ENCODE measurements at places on chromosomes 11 and 22.

DNA sequence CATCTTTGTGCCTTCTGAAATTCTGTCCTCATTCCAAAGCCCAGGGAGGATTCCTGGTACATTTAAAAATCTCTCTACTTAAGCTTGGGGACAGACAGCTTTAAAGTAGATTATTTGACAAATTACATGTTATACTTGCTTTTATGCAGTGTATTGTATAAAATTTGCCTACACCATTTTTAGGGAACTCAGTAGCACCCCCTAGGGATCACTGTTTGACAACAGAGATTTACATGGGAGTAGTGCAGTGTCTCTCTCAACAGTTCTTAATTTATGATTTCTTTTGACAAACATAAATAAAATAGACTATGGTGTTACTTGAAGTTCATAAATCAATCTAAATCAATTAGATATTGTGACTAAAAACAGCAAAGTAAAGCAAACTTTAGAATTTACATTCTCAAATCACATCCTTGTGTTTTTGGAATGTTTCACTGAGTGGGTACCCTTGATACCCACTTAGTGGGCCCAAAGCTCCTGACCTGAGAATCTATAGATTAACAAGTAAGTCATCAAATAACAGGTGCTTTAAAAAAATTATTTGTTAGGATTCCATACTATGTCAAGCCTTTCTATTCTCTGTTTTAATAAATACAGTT, 428.8 kb downstream of the DYNC2H1 start:
- peak; percentile 42 for DNase-seq

GRCh38 chr22:28835630-28836189, 35.3 kb upstream of the XBP1 start:
- DNase-seq: no peak

DNA sequence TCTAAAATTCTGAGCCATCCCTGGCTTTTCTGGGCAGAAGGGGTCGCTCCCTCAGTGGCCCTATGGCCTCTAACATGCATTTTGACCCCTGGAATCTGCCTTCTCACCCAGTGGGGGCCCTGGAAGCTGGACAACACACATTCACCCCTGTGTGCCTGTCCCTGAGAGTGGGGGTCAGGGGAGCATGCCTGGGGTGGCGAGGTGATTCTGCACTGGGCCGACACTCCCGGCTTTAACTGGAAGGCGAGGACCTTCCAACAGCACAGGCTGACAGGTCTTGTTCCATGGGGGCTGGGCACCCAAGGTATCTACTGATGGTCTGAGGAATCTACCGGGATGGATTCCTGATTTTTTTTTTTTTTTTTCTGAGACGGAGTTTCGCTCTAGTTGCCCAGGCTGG, 10.7 kb downstream of the PPM1F start:
- no peak for DNase-seq

GRCh38 chr22:49453771-49454170, 373.9 kb downstream of the BRD1 start:
- DNase-seq: no peak

DNA sequence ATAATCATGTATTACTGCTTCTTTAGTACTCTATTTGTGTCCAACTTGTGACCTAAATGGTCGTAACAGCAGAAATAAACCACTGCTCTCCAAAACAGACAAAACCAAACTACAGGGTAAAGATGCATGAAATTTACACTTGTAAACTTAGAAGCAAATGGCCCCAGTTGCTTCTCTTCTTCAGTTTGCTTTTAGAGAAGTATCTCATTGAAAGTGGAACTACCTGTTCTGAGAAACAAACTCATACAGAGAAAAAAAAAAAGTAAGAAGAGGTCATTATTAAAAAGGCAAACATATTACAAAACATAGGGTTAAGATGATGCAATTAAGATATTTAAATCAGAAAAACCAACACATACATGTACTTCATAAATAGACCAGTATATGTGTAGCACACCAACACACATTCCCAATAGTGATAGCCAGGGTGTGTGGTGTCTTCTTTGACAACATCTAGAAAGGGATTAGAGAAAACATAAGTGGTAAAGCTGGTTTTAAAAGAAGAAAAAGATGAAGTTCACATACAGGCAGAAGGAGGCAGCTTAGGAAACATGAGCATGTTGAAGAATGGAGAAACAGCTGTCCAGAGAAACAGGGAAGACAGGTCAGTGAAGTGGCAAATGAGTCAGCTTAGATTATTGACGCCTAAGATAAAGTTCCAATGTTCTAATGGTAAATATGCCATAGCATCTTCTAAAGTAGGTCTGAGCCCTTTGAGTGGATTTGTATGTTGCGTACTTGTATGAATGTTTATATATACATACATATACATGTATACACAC, 844.7 kb upstream of the CCDC90B start:
- DNase-seq: peak; percentile 21

DNA sequence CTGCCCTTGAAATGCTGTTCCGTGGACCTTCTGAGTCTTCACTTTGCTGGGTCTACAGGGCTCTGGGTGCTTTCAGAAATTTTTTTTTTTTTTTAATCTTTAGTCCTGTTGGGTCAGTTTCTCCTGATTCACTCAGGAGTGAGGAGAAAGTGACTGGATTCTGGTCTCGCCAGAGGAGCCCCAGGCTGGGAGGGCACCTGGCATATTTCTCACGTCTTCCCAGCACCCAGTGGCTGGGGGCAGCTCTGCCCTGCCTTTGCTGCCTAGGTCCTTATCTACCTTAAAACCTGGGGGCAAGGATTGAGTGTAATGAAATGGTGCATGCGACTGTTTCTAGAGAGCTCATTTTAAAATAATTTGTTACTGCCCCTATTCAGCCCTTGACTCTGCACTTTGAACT, 23.3 kb downstream of the SAMM50 start:
- DNase-seq: no peak

GRCh38 chr11:10606536-10607208, 38.2 kb upstream of the LYVE1 start:
- peak; percentile 77 for DNase-seq

DNA sequence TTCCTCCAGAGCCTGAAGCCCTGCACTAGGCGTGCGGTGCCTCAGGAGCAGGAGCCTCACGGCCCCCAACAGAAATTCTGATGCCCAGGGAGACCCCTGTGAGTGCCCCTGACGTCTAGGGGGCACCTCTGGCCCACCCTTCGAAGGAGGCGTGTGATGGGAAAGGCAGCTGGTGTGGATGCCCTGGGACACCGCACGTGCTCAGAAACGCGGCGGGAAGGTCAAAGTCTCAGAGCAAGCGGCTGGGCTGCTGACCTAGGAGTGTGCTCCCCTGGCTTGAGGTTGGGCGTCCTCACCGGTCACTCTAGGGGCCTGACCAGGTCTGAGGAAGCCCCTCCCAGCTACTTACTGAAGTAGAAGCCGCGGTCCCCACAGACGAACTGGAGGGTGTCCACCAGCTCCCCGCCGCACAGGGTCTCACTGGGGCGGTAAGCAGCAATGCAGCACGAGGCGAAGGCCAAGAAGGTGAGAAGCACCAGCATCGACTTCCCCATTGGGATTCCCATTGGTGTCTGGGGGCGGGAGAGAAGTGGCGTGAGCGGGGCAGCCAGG, 4.1 kb downstream of the IGF2 start:
- DNase-seq: no peak

DNA sequence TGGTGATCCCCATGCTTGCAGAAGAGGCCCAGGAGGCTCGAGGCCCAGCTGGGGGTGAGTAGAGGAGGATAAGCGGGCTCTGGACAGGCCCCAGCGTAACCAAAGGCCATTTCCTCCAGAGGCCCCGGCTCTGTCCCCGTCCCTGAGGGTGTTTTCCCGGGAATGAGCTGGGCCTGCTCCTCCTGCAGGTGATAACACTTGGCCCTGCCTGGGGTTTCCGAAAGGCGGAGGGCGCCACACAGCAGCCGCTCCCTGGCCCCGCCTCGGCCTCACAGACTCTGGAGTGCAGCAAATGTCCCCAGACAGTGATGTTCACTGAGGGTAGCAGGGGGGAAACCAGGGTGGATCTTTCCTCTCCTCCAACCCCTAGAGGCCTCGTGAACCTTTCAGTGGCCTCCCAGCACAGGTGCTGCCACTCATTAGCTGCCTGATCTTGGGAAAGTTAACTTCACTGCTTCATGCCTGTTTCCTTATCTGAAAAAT, 10.5 kb upstream of the MGAT3 start:
- no peak for DNase-seq

DNA sequence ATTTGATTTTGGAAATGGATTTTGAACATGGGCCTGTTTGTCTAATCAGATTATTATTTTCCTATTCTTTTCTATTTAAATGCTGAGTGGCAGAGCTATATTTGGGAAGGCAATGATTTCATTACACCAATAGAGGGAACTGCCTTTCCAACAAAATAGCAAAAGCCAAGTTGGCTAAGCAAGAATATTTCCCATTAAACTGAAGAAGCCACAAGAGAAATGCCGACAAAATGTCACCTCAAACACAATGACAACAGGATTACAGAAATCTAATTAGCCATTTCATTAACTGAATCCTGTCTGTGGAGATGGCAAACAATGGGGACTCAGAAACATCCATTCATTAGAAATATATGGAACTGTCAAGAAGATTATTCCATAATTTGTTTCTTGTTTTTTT, 1593.1 kb upstream of the RAG2 start:
- no peak for DNase-seq

DNA sequence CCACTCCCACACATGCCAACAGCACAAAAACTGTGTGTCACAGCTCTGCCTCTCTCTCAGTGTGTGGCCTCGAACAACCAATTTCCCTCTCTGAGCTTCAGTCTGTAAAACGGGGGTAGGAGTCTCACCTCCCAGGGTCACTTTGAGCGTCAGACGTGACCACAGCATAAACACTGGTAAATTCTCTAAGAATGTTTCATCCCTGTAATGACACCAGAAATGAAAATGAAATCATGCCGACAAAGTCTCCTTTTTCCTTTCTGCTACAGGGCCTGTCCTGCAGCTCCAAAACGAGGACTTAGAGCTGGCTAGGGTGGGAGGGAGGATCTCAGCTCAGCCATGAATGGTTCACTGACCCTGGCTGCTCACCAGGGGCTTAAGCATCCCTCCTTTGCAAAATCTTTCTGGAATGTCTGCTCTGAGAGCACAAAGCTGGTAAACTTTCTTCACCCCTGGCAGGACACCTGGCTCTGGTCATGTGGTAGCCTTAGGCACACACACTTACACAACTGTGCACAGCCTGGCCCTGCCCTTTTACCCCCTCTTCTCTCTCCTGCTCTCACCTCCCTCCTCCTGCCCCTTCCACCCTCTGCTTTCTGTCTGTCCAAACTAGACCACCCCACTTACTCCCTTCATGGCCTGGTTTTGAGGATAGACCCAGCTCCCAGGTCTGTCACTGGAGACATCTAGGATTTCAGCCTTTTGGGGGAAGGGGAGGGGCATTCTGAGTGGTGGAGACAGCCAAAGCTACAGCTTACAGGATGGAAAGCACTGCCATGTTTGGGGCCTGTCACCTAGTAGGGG, 12.3 kb upstream of the TSKU start:
- DNase-seq: peak; percentile 52

DNA sequence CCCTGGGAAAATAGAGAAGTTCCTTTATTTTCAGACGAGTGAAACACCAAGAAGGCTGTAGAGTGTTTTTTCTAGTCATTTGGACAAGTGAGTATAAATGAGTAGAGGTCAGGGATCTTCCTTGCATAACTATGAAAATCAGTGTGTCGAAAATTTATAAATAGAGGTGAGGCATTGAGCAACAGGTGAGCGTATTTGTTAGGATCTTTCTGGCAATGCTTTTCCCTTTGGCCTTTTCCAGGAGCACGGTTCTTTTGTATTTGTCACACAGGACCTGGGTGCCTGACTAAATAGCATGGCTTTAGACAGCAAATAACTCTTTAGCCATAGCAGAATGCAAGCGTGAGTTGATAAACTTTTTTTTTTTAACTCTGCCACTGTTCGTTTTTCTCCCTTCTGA, 19.6 kb upstream of the ARHGAP42 start:
- no peak for DNase-seq

DNA sequence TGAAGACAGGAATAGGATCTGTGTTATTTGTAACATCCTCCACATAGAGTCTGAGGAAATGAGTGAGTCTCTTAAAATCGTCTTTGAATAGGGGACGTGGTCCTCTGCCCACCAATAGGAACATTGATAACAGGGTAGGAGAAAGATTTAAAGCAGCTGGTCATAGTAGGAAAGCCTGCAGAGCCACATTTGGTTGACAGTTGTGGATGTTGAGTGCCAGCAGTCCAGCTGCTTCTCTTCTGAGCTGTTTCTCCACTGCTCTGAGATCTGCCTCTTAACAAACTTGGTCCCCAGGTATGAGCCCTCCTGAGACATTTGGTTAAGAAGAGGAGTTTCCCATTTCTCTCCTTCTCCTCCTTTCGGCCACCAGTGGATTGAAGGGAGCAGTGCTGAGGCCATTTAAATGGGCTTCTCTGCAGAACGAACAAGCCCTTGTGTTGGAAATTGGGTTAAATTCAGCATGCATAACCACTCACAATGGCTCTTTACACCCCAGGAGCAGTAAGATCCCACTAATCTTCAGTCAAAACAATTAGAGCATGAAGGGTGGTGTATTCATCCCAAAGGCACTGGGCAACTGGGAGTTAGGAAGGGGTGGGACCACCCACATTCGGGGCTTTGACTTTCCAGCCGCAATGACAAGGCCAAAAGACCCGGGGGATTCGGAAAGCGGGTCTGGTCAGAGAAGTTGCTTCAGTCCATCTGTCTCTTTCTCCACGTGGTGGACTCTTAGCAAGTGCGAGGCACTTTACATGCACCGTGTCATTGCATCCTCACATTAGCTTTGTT, 32.3 kb downstream of the MIAT start:
- DNase-seq: no peak

GRCh38 chr22:45318558-45319323, 9.0 kb downstream of the FAM118A start:
- no peak for DNase-seq

- DNase-seq: no peak
Observed at GRCh38 chr11:14270690-14271542, 88.1 kb downstream of the RRAS2 start.

DNA sequence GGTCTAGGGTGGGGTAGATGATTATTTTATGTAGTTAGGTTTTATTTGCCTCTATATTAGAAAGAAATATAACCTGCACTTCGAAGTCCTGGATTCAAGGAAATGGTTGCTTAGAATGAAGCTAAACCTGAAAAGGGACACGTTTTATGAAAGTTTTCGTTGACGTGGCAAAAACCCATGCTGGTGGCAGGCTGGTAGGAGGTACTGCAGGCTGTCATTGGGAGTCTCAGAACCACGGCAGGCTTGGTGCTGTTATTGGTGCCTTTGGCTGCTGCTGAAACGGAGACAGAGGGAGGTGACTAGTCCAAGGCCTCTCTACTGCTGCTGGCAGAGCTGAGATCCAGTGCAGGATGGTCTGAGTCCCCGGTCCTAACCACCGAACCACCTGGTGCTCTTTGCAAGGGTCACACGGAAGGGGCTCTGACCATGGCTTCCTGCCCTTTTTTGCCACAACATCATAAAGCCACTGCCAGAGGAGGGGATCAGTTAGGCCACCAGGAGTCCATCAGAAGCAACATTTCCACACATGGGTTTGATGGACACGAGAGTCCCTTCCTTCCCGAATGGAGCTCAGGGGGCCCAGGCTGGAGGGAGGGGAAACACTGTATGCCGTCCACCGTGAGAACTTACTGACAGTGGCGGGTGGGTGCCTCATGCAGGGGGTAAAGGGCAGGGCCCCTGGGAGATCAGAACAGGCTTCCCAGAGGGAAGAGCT, 13.4 kb downstream of the CSF2RB start:
- no peak for DNase-seq
